ENCODE measurements at places on chromosomes 16 and 17.

DNA sequence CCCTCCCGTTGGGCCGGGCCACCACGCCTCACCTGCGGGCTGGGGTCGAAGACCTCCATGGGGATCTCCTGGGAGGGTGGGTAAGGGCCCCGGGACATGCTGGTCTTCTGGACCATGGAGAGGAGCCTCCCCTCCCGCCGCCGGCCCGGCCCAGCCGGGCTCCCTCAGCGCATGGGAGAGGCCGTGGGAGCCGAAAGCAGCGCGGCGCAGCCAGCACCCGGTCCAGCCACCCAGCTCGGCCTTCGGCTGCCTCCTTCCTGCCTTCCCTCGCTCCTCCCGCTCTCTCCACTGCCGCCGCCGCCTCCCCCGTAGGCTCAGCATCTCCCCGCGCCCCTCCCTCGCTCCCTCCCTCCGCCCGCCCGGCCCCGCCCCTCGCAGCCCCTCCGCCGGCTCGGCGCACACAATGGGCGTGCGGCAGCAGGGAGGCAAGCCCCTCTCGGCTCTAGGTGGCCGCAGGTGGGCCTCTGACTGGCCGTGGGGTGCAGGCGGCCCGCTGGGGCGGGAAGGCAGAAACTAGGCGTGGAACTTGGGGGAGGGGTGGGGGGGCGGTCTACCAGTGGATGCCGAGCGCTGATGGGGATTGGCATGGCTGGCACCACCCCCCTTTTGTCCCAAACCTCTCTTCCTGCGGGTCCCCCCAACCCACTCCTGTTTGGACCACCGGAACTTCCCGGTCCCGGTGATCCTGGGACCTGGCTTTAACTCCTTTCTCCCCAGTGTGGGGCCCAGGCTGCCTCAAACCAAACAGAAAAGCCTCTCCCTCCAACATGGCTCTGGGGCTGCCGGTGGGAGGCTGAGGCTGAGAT is at the start of gene CACNB1:
Gene CACNB1, minus strand, starts transcription at position 290 of the 806 bp plus-strand sequence. Its CDS starts 174 bp downstream, at position 116.
- DNase-seq, result peak; percentile 26

GRCh38 chr16:3188925-3189825 is 1.2 kb downstream of the OR1F1 start:
- no peak for DNase-seq

GRCh38 chr16:83901101-83901500 is 2.2 kb downstream of the MLYCD start:
- no peak for DNase-seq

DNA sequence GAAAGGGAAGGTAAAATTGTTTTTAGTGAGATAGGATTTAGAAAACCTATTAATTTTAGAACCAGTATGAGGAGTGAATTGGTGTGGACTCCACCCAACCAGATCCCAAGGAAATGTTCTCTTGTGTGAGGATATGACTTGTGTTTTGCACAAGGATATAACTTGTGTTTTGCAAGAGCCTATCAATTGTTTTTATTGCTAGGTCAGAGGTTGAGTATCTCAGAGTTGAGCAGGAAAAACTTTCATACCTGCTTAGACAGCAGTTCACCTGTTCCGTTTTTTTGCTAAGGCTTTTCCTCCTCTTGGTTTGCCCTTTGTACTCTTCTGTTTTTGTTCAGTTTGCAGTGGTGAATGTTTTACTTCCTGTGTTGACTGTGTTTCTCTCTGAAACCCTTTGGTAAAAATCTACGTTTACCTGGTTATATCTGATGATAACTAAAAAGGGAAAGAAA is 5.1 kb downstream of the NBR1 start:
- no peak for DNase-seq

GRCh38 chr17:36550491-36551417 is 6.0 kb downstream of the GGNBP2 start:
- DNase-seq, result no peak

DNA sequence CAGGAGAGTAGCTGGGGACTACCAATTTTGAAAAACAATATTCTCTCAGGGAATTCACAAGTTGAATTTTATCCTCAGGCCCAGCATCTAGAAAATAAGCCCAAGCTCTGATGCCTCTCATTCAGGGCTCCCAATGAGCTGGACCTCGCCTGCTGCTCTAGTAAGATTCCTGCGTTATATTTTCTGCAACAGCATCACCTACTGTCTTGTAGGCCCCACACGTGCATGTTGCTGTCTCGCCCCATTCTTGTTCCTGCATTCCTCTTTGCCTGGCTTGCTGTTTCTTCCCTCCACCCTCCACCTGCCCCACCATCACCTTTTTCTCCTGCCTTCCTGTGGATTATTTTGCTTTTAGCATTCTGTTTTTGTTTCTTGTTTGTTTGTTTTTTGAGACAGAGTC is 8.3 kb upstream of the ST6GALNAC2 start:
- no peak for DNase-seq

DNA sequence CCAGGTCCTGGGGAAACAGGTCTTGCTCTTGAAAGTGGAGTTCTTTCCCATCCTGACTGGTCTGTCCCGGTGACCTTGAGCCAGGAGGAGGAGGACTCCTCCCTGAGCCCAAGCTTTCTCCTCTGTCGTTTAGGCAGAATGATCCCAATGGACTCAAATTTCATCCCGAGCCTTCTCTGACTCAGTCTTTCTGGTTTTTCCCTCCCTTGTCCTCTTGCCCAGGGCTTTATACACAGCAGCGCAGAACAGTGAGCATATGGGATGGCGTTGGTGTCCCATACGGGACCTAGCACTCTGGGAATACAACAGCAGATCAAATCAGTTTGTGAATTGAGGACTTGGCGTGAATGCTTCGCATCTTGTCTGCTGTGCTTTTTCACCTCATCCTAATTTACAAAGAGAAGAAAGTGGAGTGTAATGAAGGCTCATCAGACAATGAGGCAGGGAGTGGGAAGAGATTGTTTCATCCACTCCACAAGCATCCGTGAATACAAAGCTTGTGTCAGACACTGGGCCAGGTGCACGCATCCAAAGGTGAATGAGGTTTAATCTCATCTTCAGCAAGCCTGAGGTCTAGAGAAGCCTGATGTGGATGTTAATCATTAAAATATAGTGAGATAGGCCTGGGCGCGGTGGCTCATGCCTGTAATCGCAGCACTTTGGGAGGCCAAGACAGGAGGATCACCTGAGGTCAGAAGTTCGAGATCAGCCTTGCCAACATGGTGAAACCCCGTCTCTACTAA is 1.1 kb upstream of the XYLT1 start:
- no peak for DNase-seq

DNA sequence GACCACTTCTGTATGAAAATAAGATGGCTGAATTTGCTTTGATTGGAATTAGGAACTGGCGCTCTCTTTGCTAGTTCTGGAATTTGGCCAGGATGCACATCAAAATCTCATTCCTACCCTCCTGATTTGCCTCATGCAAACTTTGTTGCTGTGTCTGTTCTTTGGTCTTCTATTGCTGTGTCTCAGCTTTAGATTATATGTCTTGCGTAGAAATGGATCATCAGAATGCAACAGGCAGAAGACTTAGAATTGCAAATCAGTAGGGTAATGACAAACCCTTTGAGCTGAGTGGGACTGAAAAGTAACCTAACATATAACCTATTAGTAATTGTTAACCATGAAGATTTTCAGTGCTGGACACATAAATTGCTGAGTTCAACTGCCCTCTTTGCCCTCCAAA is 30.3 kb downstream of the RAD51C start:
- DNase-seq, result no peak

DNA sequence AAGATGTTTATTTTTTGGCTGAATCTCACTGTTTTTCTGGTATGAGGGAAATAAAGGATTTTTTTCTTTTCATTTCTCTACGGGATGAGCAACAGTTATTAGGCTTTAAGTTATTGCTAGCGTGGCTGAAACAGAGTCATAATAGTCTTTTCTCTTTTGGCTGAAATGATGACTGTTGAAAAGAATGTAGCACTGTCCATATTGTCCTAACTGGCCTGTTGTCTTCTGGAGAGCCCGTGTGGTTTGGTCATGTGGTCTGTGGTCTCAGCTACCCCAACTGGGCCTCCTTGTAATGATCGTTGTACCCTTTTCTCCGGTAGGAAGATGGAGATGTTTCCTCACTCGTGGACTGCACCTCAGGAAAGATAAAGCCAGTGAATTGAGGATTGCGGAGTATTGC is 36.6 kb downstream of the EPN2 start:
- DNase-seq, result no peak

- no peak for DNase-seq
These were observed 15.8 kb downstream of the ANKFY1 start for GRCh38 chr17:4247971-4248388.

GRCh38 chr17:17897442-17897841 is 60.7 kb upstream of the SREBF1 start:
- DNase-seq, result no peak

DNA sequence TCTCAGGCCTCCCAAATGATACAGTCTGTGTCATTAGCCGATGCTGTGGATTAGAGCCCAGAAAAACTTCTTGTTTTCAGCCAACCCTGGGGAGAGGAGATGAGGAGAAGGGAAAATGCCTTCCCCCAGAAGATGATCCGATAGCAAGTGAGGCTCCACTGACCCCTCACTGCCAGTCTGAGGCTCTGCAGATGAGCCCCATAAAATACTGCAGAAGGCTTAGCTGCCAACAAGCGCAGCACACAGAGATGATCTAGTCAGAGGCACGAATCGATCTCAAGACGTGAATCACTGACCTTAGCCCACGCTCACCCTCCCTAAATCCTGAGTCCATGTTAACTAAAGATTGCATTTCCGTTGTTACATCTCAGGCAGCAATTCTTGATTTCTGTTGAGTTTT is 31.5 kb downstream of the SALL1 start:
- no peak for DNase-seq

DNA sequence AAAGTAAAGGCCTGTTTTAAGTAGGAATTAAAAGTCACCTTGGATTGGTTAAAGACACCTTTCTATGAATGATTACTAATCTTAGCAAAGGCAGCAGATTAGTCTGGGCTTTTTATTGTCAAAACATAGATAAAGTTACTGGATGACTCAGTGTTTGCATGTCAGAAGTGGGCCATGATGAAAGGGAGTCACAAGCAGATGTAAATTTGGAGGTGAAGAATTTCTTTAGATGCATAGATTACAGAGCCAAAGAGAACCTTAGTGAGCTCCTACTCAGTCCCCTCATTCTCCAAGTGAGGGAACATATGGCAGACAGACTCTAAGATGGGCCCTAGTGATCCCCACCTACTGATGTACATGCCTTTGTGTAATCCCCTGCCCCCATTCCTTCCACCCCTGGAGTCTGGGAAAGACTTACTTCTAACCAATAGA is 124.5 kb downstream of the HS3ST3A1 start:
- no peak for DNase-seq

DNA sequence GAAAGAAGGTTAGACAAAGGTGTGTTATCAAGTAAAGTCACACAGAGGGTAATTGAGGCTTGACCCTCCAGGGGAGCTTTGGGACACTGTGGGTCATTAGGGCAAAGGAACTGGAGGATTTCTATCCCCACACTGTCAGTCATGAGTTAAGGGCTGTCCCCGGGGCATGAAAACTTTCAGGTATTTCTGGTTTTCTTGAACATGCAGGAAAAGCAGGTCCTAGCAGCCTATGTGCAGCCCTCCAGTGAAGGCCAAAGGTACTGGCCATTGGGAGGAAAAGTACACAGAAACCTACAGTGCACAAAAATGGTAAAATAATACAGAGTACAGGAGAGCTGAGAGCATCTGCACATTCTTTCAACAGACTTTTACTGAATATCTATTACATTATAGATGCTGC is 44.4 kb upstream of the SCNN1B start:
- no peak for DNase-seq

DNA sequence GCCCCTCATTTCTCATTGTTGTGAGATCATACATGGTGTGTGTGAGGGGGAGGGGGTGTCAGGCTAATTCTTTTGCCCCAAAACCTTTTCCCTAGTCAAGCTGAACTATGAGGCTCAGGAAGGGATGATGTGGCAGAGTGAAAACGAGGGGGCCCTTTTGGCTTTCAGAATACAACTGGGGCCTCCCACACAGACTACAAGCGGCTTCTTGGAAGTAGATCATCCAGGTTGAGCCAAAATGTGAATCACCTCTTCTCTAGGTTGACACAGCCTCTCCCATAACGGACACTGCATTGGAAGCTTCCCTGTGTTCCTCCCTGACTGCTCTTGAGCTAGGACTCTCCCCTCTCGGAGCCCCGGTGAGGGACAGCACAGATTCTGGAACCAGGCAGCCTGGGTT is 2.3 kb upstream of the ALKBH5 start:
- no peak for DNase-seq

DNA sequence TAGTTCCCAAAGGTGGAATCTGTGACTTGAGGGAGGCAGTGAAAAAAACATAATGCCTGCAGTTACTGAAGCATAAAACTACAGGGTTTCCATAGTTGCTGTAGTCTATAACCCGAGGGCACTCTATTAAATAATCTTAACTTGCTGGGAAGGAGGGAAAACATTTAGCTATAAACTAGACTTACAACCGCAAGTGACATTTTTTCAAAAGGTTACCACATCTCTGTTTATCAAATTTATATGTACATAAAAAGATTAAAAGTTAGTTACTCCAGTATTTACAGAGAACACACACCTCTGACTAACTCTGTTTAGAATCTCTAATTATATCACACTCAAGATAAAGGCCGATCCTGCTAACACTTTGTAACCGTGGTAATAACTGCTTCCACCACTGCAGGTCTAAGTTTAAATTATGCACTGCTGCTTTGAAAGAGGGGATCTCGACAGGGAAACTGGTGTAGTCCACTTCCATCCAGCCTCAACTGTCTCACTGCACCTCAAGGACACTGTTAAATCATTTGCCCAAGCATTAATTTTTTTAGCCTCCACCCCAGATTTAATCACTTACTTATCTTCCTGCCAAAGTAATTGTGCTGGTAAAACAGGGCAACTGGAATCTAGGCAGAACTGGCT is 14.6 kb downstream of the KCNJ16 start:
- no peak for DNase-seq

DNA sequence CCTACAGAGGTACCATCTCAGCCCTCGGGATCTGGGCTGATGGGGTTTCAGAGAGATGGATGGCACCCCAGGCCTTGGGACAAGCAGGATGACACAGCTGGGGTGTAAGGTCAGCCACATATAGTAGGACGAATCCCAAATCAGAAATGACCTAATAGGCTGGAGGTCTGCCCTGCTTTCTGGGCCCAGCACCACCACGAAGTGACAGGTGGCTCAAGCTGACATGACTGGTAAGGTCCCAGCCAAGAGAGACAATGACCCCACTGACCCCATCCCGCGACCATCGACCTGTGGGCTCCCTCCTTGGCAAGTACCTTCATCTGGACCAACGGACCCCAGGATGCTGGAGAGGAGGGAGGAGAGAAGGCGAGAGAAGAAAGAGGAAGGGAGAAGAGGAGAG is 15.6 kb downstream of the CAMKK1 start:
- no peak for DNase-seq
